ENCODE measurements at places on chromosomes 5 and 9.

GRCh38 chr5:134975078-134975715, 7.5 kb downstream of the CATSPER3 start:
- DNase-seq: no peak

GRCh38 chr5:80755626-80756025, 100.8 kb upstream of the DHFR start:
- no peak for DNase-seq

GRCh38 chr5:1570975-1571374, 47.2 kb upstream of the LPCAT1 start:
- no peak for DNase-seq

- DNase-seq: no peak
Observed at GRCh38 chr9:2367970-2368369, 253.6 kb upstream of the VLDLR start.

GRCh38 chr9:93955111-93955980, at the start of gene BARX1:
Gene BARX1, minus strand, starts transcription at chr9:93955355. Its CDS starts 209 bp downstream, at chr9:93955146.
- DNase-seq: no peak
